H9 (cell line): ENCODE measurements at places on chromosomes 7 and 10. TPM values are rescaled to one million over a fixed set of nuclear protein-coding genes. Genes with fewer than 3 reads are reported as not detected.

- no peak for DNase-seq
Measured at GRCh38 chr7:42105554-42106358, 131.3 kb downstream of the GLI3 start.

GRCh38 chr7:94594882-94595281, 61.1 kb downstream of the SGCE start:
- DNase-seq = no peak

DNA sequence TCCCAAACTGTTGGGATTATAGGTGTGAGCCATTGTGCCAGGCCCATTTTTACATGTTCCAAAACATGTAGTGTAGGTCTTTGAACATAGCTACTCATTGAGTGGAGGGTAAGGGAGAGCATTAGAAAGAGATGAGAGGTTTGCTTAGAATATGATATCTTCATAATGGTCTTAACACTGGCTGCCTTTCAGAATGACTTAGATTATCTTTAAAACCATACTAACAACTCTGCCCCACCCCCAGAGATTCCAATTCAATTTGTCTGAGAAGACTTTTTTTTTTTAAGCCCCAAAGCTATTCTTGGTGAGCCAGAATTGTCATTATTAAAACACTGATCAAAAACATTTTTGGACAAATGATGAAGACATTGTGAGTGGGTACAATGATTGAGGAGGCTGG, 168.9 kb downstream of the PHTF2 start:
- no peak for DNase-seq

- no peak for DNase-seq
Measured at GRCh38 chr7:126780993-126781392, 471.7 kb downstream of the GRM8 start.

DNA sequence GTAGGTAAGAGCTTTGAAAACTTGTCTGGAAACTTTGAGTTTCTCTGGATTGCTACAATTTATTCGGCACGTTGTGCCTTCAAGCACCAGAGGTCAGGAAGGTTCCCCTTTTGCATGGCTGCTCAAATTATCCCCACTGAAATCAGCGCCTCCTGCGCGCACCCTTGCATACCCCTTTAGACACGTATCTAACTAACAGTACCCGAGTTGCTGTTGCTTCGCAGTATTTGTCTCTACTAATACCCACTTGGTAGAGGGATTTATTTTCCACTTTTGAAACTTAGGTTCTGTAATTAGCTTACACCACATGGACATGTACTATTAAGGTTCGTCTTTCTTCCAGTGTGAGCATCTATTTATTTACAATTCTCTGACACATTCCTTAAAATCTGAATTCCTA, 1.6 kb downstream of the MEOX2 start:
- DNase-seq = no peak

- no peak for DNase-seq
Measured at GRCh38 chr7:22156205-22156604, 200.7 kb downstream of the RAPGEF5 start.

GRCh38 chr7:112255388-112255720, 48.9 kb downstream of the ZNF277 start:
- DNase-seq = no peak

GRCh38 chr7:16359216-16359615, 62.1 kb downstream of the CRPPA start:
- DNase-seq = no peak

GRCh38 chr10:15363031-15363430, 8.1 kb downstream of the FAM171A1 start:
- DNase-seq = no peak

- no peak for DNase-seq
Measured at GRCh38 chr10:97757471-97757870, 14.3 kb downstream of the SFRP5 start.

DNA sequence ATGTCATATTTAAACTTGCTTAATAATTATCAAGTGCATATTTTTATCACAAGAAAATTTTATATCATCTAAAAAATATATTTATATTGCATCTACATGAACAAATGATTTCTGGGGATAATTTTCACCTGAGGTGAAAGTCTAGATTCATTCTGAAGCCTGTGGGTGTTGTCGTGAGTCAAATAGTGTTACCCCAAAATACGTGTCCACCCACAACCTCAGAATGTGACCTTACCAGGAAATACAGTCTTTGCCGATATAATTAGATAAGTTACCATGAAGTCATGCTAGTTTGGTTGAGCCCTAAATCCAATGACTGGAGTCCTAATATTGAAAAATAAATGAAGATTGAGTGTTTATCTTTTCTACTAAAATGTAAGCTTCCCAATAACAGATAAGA, 203.0 kb upstream of the MDFIC start:
- no peak for DNase-seq

DNA sequence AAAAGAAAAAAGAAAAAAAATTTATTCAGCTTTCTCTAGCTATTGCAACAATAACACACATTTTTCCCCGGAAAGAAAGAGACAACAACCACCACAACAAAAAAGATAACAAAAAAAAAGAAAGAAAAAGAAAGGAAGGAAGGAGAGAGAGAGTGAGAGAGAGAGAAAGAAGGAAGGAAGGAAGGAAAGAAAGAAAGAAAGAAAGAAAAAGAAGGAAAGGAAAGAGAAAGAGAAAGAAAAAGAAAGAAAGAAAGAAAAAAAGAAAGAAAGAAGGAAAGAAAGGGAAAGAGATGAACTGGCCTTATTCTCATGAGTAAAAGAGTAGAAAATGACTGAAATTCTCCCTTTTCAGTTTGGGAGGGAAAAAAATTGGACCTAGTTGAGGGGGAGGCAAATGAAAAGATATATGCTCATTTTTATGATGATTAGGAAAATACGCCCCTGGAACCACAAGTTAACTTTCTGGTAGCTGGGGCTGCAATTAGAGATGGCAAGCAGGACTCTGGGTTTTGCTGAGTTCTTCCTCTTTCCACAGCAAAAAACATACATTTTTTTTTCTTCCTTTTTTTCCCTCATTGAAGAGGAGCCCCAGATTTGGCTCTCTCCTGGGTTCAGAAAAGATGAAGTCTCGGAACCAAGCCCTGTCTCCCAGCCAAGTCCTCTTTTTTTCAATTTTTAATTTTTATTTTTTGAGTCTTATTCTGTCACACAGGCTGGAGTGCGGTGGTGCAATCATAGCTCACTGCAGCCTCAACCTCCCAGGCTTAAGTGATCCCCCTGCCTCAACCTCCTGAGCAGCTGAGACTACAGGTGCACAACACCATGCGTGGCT, 12.6 kb upstream of the PRDX3 start:
- no peak for DNase-seq

GRCh38 chr7:11613292-11613930, 218.6 kb downstream of the THSD7A start:
- no peak for DNase-seq

DNA sequence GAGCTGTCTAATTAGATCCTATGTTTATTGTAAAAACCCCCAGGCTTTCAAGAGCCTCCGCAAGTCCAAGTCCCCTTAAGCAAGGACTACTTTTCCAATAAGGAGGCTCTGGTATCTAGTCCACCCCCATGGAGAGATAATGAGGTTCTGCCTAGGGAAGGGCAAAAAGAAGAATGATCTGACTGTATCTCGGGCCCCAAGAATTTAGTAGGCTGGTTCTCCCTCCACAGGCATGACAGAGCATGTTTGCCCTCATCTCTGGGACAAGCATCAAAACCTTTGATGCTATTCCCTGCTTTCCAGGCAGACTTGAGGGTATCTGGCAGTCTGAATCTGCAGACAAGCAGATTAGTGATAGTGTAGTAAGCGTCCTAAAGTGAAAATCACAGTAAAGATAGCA, 19.0 kb downstream of the ABCB1 start:
- DNase-seq = no peak

DNA sequence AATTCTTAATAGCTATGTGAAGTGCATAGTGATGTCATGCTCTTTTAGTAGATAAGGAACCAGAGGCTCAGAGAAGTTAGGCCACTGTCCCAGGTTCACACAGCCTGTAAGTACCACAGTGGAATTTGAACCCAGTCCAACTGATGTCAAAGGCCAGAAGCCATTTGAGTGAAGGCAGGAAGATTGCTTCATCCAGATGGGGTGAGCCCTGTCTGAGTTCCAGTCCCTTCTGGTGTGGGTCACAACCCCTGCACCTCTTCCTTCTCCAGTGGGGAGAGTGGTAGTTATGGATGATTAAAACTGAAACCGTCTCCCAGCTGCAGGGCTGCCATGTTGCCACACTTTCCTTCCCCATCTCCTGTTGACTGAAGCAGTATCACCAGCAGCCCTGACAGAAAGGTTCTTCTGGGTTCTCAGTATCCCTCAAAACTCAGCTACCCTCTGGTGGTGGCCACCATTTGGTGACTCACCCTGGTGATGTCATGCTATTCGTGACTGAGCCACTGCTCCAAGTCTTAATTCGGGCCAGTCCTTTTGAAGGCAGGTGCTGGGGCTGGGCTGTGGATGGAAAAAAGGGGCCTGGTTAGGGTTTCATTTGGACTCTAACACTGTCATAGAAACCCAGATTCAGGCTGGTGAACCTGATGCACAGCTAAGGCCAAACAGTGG, 1.5 kb upstream of the C10orf95 start:
- no peak for DNase-seq

- no peak for DNase-seq
Measured at GRCh38 chr7:127123220-127123619, 129.5 kb downstream of the GRM8 start.

GRCh38 chr7:136049818-136050461, 72.8 kb upstream of the MTPN start:
- no peak for DNase-seq

- DNase-seq = no peak
Measured at GRCh38 chr7:132410385-132410784, 165.9 kb downstream of the PLXNA4 start.

DNA sequence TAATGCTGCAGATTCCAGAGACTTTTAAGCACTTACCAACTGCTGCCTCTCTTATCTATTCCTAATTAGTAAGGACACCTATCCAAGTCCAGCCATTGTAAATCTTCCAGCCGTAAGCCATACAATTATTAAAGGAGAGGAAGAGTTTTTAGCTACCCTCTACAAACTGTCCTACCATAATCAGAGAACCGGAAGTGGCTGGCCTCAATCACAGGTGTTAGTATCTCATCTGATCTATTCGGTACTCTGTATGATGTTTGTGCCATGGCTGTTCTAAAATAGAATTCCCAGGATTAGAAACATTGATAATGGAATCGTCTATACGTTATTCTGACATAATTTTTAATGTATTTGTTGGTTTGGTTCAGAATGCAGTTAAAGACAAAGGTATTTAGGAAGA, 102.8 kb downstream of the MICU1 start:
- no peak for DNase-seq

DNA sequence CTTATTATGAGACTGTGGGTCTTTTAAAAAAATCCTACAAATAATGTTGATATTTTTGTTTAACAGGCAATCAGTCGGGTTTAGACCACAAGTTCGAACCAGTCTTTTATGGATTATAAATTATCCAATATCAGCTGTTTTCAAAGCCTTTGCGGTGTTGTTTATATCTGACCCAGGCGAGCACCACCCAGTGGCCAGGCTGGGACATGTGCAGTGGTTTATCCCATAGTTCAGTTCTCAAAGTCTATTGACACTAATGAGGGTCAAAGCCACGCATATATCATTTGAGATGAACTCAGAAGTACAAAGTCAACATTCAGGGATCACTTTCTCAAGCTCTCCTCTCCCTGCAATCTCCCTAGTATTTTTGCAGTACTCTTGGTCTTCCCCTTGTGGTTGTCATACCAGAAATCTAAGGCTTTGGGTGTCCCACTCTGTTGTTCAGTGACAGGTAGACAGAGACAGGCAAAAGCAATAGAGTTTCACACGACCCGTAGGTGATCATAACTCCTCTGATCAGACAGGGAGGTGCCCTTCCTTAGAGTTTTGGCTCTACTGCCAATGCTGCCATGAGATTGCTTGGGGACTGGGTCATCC, 117.4 kb upstream of the POM121L12 start:
- DNase-seq = peak; percentile 38

- peak; percentile 89 for DNase-seq
Measured at GRCh38 chr7:150368884-150369747, 494 bp downstream of the REPIN1 start.

DNA sequence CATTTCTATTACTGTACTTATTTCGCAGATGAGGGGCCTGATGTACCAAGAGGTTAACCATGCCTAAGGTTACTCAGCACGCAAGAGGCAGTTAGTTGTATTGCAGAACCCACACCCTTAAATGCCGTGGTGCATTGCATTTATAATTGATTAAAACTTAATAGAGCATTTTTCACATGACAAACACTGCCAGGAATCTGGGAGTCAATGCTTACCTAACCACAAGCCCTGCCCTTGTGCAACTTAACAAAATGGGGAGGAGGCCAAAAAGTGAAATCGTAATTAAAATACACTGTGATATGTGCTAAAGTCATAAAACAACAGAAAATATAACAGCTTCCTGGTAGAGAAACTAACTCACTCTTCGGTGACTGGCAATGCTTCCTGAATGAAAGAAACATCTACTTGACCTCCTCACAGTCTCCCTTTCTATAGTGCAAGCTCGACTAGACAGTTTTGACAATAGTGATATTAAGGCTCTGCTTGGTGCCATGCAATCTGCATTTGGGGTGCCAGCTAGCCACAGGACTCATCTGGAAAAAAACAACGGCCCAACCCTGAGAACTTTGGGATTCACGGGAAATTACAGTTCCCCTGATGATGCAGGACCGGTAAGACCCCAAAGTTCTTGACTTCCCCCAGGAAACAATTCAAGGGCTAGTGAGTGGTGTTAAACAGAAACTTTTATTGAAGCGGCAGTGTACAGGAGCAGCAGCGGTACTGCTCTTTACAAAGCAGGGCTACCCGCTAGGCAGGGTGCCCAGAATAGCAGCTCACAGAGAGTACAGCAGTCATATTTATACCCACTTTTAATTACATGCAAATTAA, 612.4 kb downstream of the TNS3 start:
- no peak for DNase-seq

Gene IQUB
- 0.28 and 0.39 TPM in 2 replicates for total RNA-seq

Gene ANXA8L1
- not detected in 2 replicates for total RNA-seq

Gene COL1A2
- 42.1 and 42.8 TPM in 2 replicates for total RNA-seq

Gene PGAM2
- total RNA-seq = 5.6 and 8.7 TPM in 2 replicates

Gene ARHGAP12
- total RNA-seq = 34.3 and 35.9 TPM in 2 replicates

Gene MALRD1
- 0.20 and 0.24 TPM in 2 replicates for total RNA-seq

Gene HPSE2
- total RNA-seq = 0.15 and 0.20 TPM in 2 replicates

Gene MAPK8
- total RNA-seq = 52.0 and 56.3 TPM in 2 replicates
